ENCODE measurements at places on chromosomes 16 and 17.

DNA sequence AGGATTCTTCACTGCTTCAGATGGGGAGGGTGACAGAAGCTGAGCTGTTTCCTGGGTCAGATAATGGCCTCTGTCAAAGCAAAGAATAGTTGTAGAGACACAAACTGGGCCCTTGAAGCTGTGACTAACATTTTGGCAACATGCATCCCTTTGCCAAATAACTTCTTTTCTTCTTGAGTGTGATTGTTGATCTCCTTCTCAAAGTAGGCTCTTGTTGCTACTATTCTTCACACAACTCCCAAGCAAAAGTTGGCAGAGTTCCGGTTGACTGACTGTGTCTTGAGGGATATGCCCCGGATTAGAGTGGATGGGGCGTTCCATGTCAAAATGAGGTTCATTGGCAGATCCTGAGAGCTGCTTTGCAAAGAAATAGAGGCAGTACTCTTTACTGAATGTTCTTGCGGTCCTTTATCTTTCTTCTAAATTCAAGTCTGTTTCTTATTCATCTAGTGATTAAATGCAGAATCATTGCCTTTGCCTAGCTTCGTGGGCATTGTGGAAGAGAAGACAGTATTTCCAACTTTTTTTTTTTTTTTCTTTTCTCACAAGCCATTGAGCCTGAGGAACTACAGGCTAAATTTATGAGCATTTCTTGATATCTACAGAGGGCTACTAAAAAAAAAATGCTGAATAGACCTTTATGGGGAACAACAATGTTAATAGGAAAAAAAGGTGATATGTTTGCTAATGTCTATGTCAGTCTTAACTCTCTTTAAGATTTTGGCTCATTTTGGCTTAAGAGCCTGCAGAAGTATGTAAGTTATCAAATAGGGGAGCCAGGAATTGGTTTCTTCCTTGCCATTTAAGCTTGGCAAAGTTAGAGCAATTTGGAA is 5.8 kb downstream of the WIPF2 start:
- DNase-seq, result no peak

DNA sequence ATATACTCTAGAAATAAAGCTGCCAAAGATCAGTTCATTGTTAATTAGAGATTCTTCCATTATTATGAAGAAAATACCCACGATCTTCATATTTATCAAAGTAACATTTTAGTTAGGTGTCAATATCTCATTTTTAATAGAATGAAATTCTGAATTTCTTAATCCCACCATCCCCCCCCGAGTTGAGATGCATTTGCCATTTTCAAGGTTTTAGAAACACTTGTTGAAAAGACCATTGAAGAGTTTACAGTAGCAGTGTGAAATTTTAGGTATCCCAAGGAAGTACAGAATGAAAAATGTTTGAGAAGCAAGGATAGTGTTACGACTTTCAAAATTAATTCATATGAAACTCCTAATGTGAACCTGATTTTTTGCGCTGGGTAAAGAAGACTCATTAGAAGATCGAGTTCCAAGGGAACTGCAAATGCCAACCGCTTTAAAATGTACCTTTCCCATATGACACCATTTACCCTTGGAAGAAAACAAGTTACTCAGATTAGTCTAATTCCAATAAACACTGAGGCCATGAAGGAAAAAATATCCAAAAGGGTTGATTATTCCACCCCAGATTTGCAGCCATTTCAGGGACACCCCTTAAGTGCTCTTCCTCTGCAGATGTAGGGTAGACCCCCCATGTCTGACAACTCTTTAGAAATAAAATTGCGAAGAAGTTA is 731 bp downstream of the IKZF3 start:
- DNase-seq, result no peak

DNA sequence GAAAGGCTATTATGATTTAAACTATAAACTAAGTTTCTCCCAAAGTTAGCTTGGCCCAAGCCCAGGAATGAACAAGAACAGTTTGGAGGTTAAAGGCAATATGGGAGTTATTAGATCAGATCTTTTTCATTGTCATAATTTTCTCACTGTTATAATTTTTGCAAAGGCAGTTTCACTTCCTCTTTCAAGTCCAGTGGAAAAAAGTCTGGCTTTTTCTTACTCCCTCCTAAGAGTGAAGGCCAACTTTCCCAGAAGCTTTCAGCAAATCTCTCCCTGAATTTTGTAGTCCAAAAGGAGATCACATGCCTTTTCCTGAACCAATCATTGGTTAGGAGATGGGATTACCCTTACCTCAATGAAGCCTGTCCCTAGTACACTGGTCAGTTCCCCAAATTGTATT is 9.1 kb upstream of the BLMH start:
- no peak for DNase-seq

GRCh38 chr17:81002409-81003361 is 11.0 kb downstream of the CHMP6 start:
- DNase-seq, result no peak

- DNase-seq, result no peak
Measured at GRCh38 chr16:6753553-6753952, 579.1 kb upstream of the RBFOX1 start.

All from effector memory CD4-positive, alpha-beta T cell (primary cell).